ENCODE measurements at places on chromosomes 3 and 15.
A peak's percentile ranks its signal among the peaks of the same experiment; 100 is the strongest.

- no peak for DNase-seq
These were observed 436.1 kb downstream of the CHL1 start for GRCh38 chr3:632571-633170.

GRCh38 chr3:41131224-41131623, 68.1 kb upstream of the CTNNB1 start:
- DNase-seq = no peak

DNA sequence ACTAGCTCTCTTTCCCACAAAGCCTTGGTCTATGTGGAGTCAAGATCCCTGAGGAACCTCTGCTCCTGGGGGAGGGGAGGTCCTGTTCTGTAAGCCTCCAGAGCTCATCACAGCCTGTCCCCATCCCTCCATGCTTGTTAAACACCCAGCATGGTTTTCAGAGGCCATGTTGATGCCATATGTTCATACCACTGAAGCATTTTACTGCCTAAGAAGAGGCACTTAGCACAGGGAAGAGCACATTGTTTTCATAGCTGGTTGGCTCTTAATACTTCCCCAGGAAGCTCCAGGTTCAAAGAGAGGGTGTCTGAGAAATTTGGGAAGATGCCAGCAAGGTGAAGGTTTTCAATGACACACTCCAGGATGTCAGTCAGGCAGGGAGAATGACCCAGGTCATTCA, 25.6 kb downstream of the CPNE4 start:
- DNase-seq = no peak

- DNase-seq = peak; percentile 22
These were observed 31.8 kb downstream of the GPR171 start for GRCh38 chr3:151171145-151171757.

DNA sequence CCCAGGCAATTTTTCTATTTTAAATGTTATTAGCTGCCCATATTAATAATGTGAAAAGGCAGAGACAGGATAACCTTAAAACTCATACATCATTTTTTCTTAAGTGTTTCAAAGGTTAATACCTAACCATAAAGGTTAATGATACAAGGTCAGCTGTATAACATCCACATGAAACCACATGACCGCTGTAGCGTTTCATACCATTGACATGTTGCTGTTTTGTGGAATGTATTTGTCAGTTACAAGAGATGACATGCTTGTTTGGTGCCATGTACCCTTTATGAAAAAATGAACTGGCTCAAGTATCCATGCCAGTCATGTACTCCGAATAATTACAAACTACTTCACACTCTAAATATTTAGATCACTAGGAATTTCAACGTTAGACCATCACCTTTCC, 207.4 kb downstream of the FMN1 start:
- no peak for DNase-seq

- no peak for DNase-seq
These were observed 15.5 kb downstream of the MAPKAPK3 start for GRCh38 chr3:50632450-50632849.

DNA sequence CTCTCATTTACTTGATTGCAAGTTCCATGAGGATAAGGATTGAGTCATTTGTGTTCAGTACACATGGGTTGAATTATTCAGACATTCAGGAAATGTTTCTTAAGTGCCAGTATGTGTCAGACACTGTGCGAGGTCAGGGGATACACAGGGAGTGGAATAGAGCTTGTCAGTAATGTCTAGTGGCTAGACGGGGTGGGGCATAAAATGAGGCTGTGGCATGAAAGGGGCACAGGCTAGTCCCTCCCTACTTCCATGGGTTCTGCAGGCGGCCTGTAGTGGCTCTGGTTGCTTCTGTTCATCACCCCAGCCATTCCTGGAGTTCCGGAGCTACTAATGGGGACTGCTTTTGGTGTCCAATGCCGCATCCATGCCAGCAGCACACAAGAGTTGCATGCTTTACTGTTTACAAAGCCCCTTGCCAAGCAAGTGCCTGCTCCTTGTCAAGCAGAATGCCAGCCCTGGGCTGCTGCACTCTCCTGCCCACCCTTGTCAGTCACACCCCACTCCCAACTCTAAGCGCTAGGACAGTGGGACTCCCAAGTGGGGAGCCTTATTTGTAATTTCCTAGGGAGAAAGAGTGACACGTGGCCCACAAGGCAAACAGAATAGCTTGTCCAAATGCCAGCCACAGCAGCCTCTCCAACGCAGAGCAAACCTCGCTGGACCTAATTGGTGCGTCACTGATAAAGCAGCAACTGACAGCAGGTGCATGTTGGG, 70.8 kb downstream of the RAB11A start:
- no peak for DNase-seq

GRCh38 chr3:128500556-128500955, 7.6 kb upstream of the GATA2 start:
- DNase-seq = no peak

DNA sequence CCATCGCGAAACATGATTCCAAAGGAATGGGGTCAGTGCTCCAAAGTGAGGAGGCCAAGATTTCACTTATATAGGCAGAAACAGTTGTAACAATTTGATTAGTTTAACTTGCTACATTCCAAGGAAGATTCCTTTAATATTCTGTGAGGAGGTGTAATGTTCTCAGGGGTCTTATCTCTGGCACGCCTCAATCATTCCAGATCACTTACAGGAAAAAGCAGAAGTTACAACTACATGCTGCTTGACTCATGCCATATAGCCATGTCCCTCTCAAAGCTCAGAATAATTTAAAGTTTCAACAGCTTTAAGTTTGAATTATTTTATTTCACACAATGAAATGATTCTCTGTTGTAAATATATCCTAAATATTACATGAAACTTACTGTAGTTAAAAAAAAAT, 3.5 kb upstream of the FYTTD1 start:
- DNase-seq = no peak

DNA sequence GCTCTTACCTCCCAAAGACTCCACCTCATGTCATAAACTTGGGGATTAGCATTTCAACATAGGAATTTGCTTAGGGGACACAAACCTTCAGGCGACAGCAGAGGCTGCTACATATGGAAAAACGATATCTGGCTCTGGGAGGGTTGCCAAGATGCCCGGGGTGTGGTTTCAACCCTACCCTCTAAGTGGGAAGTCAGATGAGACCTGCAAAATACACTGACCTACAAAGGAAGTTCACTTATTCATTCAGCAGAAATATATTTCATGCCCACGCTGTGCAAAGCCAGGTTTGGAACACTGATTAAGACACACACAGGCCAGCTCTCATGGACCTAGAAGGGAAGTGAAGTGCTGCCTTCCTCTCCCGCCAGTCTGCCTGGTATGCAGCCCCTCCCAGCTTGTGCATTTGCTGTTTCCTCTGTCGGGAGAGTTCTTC, 239.3 kb downstream of the FEZF2 start:
- no peak for DNase-seq

GRCh38 chr3:58573640-58574039, 3.6 kb downstream of the FAM107A start:
- DNase-seq = no peak

GRCh38 chr15:96365781-96366525, 35.5 kb downstream of the NR2F2 start:
- no peak for DNase-seq

DNA sequence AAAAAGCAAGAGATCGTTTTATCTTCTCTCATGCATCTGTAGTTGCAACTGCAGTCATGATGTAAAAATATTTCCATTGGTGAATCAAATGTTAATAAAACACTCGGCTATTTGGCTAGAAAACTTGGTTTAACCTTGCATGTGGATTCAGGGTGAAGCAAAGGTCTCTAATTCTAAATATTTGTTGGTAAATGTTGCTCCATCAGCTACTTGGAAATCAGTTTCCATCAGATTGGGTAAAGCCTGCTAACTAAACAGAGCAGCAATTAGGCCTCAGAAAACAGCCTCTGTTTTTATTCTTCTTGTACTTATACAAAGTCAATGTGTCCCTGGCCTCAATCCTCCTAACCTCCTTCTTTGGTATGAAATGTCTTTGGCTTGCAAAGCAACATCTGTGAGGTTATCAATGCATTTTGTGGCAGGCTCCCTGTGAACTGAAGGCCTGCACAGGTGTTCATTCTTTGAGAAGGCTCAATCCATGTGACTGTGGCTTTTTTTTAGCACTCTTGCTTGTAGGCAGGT, 312.3 kb downstream of the WDR72 start:
- no peak for DNase-seq

GRCh38 chr3:171936191-171936841, 93.2 kb downstream of the TMEM212 start:
- DNase-seq = no peak

DNA sequence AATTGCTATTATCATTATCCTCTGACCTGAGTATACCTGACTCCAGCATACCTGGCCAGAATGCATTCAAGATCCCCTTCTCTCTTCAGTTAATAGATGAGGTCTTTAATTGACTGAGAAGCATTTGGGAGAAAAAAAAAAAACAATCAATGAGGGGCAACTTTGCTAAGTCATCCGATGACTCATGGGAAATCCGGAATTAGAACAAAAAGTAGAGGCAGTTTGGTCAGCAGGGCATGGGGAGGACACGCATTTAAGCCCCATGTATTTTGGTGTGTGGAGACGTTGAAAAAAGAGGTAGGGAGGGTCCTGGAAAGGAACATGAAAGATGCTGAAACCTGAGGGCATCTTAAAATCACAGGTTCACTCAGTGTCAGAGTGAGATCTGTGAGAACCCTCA, 256.2 kb downstream of the RORA start:
- no peak for DNase-seq

Data from stimulated activated CD4-positive, alpha-beta T cell treated with anti-CD3 and anti-CD28 coated beads, Interleukin-12 subunit alpha, Interleukin-12 subunit beta, amount 100 ng/mL, for 24 hours (primary cell).